ENCODE measurements at places on chromosomes 13 and 19. TPM values are rescaled to one million over a fixed set of nuclear protein-coding genes. Genes with fewer than 3 reads are reported as not detected.
A peak's percentile ranks its signal among the peaks of the same experiment; 100 is the strongest.

Gene MAB21L1
- polyA plus RNA-seq = not detected

Gene SHFL
- 31.0 TPM for polyA plus RNA-seq

Gene NAPA
- 140 TPM for polyA plus RNA-seq

DNA sequence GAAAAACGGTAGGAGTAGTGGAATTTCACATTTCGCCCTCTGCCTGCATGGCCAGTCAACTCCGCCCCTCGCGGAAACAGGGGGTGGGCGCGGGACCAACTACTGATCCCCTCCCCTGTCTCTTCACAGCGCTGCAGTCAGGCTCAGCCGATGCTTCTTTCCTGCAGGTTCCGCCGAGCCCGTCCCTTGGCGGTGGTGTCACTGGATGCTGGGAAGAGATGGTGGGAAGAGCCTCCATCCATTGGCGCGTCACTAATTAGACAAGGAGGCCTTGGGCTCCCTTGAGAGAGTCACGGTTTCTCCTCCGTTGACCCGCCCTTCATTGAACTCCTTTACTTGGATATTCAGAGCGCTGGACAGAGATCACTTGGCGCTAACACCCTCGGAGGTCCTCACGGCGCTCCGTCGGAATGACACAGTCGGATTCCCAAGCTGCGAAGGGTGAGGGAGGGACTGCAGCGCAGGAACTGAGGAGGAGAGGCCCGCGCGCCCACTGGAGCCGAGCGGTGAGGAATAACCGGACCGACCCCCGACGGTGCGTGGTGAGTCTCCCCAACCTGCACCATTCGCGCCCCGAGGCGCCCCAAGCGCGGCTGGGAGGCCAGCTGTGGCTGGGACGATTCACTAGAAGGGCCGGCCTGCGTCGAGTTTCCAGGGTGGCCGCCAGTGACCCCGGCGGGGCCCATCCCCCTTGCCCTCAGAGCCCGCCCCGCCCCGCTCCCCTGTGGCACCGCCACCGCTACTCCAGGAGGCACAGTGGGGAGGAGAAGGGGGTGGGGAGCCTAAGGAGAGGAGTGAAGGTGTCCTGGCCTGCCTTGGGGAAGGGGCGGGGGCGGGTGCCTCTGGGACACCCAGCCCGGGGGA is 11.2 kb upstream of the CEACAM21 start:
- no peak for DNase-seq

DNA sequence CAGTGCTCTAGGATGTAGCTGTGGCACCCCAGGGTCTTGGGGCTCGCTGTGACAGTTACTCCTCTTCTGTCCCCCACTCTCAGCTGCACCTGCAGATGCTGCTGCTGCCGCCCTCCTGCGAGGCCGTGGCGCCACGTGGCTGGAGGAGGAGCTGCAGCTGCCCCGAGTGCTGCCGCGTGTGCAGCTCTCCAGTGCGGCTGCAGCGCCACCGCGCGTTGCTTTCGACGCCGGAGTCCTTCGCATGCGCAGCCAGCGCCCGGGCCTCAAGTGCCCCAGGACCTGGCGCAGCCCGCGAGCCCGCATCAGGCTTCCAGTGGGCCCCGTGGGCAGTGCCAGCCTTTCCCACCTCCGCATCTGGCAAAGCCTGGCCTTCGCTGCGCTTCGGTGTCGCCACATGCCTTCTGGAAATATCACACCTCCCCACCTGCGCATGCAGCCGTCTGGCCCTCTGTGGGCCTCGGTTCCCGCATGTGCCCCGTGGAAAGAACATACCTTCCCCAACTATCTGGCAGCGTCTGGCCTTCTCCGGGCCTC is 692 bp upstream of the ZNF580 start:
- no peak for DNase-seq

DNA sequence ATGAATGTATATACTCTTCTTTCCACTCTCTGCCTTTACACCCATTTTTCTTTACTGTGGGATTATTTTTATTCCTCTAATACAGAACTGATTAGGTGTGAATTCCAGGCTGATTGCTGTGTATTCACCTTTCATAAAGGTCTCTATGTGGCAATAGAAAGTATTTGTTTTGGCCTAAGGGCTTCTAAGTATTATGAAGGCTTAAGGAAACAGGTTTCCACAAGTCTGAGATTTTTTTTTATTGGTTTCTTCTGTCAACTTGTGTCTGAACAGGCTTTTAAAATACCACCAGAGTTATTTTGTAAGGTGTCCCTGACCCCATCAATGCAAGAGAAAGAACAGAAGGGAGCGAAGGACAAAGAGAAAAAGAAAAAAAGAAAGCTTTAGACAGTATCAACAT is 1102.0 kb upstream of the SPRY2 start:
- DNase-seq = no peak

DNA sequence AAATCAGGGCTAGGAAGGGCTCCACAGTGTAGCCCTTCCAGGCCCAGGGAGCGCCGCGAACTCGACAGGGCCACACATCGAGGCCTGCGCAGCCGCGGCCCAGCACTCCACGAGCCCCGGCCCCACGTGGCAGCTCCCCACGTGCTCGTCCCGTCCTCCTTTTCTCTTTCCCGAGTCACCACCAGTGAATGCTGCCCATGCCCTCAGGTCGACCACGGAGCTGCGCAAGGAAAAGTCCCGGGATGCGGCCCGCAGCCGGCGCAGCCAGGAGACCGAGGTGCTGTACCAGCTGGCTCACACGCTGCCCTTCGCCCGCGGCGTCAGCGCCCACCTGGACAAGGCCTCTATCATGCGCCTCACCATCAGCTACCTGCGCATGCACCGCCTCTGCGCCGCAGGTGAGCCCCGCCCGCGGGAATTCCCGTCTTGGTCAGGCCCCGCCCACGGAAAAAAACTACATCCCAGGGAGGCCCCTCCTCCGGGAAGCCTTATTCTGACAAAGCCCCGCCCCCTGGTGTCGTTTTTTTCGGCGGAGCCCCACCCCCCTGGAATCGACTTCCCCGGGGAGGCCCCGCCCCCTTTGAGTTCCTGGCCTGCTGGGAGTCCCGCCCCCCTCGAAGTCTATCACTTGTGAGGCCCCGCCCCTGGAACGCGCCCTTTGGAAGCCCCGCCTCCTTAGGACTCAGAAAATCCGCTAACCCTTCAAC is 7.0 kb downstream of the HIF3A start:
- peak; percentile 66 for DNase-seq
